SK-N-MC (cell line): ENCODE measurements at places on chromosomes 7 and 10.

DNA sequence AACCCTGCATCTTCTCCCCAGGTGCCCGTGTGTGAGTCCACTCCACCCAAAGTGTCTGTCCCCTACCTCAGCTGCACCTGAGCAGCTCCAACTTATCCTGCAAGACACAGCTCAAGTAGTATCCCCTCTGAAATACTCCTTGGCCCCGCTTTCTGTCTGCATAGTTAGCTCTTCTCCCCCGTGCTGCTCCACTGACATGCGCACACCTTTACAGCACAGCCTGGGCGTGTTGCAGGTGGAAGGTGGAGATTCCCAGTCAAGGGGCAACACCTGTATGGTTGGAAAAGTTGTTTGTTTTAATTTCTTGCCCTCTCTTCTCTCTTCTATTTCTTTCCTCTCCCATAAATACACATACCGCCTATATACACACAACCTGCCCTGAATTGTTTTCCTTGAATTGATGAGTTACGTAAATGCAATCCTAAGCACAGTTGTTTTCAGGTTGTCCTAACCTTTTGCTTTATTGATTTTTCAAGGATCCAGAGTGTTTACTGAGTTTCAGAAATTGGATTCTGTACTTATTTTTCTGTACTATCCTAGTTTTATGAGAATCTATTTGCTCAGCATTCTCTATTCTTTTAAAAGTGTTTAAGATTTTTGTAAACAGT, 14.9 kb downstream of the MET start:
- DNase-seq, result no peak

DNA sequence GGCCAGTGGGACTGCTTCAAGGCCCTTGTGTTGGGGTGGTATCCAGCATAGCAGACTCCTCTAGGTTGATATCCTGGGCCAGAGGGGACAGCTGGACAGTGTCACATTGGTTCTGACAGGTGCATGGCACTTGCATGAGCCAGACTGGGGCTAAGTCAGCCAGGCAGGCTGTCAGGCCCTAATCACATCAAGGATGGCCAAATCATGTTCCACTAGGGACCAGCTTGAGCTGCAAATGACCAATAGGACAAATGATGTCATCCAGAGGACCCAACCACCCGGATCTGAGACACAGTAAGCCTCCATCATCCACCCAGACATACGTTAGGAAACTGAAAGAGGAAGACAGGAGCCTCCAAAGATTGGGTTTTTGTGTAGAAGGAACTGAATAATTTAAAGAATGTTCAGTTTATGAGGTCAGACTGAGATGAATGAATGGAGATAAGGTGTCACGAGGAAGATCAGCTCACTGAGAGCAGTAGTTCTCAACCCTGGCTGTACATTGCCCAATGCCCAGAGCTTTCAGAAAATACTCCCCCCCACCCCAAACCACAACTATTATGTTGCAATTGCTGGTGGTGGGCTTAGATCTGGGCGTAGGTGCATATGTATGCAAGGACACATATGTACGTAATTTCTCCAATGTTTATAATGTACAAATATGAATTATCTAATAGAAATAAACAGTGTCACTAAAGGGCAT, 75.2 kb upstream of the INHBA start:
- DNase-seq, result no peak

DNA sequence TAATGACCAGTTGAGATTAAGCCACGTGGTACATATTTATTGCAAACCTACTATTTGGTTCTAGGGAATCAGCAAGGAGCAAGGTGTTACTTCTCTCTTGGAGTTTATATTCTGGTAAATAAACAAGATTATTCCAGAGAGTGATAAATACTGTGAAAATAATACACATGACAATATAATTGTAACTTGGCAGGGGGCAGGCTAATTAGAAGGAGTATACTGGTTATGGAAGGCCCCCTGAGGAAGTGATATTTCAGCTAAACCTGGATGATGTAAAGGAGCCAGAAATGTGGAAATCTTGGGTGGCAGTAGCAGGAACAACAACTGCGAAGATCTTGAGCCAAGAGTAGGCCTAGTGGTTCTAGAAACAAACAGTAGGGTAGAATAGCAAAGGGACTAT, 111.8 kb downstream of the SDK1 start:
- DNase-seq, result no peak

DNA sequence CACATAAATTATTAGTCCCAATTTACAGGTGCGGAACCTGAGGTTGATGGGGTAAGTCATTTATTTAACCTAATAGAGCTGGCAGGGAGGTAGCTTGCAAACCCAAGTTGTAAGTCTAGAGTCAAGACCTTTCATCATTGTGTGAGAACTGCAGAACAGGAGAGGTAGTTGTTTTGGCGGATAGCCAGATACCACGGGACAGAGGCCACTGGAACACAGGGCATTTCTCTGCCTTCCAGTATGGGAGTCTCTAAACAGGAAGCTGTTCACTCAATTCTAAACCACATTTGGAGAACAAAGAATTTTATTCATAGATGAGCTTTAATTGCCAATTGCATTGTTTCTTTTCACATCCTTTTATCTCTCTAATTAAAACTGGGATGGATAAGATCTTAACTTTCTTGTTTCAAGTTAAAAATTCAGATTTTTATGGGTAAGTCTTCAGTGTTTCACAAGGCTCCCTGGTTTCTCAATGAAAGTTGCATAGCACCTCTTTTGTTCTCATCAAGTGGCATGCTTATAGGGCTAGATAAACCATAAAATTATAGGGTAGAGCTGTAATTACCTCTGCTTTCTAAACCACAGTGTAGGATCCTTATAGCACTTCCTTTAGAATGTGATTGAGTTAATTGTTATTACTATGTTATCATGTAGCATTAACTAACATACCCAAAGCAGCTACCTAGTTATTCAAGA, 489.0 kb downstream of the GATA3 start:
- no peak for DNase-seq

GRCh38 chr7:5216931-5217330, 26.9 kb downstream of the WIPI2 start:
- no peak for DNase-seq

DNA sequence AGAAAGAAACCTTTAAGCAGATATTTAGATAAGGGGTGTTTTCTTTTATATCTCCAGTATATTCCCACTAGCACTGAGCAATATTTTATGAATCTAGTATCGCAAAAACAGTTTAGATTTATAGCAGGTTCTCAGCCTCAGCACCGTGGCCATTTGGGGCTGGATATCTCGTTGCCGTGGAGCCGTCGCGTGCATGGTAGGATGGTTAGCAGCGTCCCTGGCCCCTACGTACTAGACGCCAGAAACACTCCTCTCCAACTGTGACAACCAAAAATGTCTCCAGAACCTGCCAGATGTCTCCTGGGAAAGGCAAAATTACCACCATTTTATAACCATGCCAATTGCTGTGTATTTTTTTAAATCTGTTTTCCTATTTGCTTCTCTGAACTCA, 172.9 kb downstream of the CACNB2 start:
- DNase-seq, result no peak

DNA sequence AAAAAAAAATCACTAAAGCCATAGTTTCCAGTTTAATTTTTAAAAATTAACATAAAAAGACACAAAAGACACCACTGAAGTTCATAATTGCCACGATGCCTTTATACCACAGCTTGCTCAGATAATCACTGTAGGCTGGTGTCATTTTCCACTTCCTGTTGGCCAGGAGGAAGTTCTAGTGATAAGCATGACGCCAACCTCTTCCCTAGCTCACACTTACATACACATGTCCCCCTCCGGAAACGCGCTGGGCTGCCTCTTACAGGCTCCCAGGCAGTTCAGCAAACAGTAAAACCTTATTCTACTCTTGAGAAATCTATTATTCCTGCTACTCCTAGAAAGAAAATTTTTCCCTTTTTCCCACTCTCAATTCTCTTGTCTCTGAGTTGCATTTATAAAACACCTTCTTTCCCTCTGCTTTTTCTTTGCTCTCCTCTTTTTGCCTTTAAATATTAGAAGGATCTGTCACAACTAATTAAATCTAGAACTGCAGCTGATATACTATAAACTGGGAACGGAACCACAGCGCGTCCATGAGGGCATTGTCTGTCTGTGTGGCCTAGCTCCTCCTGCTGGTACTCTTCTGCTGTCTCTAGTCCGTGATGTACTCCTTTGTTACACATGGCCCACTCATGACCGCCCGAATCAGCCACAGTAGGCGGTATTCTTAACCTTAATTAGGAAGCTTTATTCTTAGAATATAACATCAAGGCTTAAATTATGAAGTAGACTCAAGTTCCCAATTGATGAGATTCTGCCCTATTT, 664.9 kb downstream of the CNTNAP2 start:
- no peak for DNase-seq

GRCh38 chr10:124721330-124722045, 22.7 kb downstream of the FAM53B start:
- DNase-seq, result no peak

DNA sequence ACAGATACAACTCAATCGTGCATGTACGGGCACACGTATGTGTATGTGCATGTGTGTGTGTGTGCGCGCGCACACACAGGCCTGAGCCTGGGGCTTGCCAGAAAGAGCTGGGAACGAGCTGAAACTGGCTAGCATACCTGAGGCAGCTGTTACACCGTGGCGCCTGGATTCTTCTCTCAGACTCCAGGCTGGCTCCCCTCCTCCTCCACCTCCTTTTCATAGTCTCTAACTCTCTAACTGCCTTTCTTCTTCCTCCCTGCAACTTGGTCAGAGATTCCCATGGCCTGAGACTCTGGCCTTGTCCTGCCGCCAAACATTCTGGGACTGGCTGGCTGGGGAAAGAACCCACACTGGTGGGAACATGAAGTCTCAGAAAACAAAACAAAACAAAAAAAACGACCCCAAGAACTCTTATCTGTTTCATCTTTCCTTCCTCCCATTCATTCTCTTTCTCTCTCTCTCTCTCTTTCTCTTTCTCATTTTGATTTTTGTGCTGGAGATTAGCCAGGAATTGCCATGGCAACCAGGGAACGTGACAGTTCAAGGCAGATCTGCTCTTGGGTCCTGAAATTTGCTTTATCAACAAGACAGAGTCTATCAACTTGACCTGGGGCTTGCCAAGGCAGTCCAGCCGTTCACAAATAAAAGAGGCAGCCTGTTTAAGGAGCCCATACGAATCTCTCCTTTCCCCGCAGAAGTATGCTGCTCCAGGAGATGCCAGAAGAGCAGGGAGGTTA, 76.8 kb upstream of the SEM1 start:
- no peak for DNase-seq
